ENCODE measurements at places on chromosomes 1 and 21.

GRCh38 chr1:19325958-19326747 is 14.0 kb downstream of the SLC66A1 start:
- DNase-seq: no peak

- peak; percentile 77 for DNase-seq
Observed at GRCh38 chr1:67853704-67854103, 20.4 kb upstream of the GNG12 start.

DNA sequence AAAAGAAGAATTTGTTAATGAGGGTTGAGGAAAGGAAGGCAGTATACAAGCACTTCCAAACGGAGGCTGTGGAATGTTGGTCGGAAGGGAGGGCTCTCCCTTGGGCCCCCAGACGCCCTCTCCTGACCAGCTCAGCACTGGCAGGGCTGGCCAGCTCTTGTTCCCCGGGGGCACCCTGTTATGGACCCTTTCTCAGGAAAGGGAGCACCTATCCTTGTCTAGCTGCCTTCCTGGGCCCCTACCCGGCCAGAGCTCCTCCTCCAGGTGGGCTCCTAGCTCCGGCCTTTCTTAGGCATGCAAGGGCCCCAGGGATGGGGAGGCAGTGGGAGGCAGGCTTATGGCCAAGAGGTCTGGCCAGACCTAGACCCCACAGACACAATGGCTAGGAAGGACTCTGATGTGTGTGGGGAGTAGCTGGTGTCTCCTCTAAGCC is 926 bp downstream of the BLACAT1 start:
- no peak for DNase-seq

GRCh38 chr1:115274467-115274866 is 63.6 kb downstream of the NGF start:
- DNase-seq: no peak

DNA sequence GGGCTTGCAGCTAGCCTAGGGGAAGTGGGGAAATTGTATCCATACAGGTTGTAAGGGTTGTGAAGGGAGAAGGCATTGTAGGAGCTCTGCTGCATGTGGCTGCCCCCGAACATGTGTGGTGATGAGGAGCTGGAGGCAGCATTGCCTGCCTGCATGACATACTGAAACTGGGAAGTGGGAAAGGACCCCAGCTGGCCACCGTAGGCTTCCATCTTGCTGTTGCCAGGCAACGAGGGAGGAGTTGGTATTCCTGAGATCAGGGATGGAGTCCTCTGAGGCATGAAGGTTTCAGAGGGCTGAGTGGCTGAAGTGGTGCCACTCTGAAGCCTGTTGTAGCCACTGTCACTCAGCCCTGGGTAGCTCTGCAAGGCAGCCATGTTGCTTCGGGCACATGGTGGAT is 103.2 kb downstream of the TBX15 start:
- no peak for DNase-seq

DNA sequence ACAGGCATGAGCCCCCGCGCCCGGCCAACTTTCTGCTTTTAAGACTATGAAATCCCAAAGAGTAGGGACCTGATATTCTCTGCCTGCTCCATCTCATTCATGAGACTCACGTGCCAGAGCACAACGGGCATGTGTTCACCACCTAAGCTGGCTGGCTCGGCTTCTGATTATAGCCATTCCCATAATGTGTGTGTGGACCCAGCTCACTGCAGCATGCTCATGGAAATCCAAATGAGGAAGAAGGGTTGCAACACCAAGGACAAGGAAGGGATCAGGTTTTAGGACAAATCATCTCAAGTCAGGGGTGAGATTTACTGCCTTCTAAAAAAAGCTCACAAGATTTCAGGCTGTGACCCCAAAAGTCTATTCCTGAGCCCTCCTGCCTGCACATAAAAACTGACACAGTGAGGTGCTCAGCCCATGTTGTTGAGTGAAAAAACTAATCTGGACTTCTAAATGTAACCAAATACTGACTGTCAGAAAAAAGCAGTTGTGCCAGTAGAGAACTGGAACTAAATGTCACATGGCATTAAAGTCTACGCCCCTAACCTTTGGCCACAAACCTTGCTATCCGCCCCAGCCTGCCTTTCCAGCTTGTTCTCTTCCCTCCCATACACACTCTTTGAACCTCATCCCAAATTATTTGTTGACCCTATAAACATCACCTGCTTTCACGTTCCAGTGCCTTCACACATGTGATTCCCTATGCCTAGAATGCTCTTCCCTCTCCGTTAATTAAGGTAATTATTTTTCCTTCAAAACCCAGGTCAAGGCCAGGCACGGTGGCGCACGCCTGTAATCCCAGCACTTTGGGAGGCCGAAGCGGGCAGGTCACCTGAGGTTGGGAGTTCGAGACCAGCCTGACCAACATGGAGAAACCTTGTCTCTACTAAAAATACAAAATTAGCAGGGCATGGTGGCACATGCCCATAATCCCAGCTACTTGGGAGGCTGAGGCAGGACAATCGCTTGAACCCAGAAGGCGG is 9.1 kb upstream of the COA7 start:
- no peak for DNase-seq

- DNase-seq: no peak
Observed at GRCh38 chr21:43652616-43653015, 6.7 kb downstream of the HSF2BP start.

DNA sequence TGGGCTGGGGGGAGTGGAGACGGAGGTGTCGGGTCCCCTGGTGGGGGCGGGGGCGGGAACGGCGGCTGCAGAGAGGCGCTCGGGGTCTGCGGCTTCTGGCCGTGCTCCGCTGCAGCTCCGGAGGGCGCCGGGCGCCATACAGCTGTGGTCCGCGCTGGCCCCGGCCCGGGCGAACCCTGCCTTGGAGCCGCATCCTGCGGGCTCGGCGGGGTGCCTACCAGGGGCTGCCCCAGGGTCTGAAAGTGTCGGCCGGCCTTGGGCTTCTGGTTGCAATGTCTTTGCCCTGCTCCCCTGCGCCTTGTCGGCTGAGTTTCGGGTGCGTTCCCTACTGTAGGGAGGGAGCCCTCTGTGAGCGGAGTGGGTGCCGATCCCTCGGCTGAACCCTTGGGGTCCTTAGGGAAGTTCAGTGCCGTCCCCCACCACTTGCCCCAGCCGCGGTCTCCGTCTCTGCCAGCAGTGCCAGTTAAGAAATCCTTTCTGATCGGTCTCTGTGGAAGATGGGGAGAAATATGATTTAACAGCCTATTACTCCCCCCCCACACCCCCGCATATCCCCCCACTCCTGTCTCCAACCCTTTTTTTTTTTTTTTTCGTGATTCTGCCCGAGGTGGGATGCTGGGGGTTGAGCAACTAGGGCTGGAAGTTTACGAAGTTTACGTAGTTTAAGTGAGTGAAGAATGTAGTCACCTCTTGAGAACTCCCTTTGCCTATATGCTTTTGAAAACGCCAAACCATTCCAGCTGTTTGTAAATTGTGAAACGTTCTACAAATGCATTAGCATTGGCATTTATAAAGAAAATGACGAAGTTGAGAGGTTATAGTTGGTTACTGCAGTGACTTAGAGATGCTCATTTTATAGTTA is 588 bp downstream of the NEXN start:
- DNase-seq: peak; percentile 60

- DNase-seq: no peak
Observed at GRCh38 chr1:240927821-240928220, 315.9 kb upstream of the GREM2 start.

DNA sequence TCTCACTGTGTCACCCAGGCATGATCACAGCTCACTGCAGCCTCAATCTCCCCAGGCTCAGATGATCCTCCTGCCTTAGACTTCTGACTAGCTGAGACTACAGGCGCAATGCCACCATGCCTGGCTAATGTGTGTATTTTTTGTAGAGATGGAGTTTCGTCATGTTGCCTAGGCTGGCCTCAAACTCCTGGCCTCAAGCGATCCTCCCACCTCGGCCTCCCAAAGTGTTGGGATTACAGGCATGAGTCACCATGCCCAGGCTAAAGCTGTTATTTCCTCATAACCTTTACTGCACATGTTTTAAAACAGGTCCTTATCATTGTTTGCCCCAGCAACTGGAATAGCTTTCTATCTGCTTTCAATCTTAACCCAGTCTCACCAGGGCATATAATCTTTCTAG is 2.9 kb downstream of the SARS1 start:
- no peak for DNase-seq

DNA sequence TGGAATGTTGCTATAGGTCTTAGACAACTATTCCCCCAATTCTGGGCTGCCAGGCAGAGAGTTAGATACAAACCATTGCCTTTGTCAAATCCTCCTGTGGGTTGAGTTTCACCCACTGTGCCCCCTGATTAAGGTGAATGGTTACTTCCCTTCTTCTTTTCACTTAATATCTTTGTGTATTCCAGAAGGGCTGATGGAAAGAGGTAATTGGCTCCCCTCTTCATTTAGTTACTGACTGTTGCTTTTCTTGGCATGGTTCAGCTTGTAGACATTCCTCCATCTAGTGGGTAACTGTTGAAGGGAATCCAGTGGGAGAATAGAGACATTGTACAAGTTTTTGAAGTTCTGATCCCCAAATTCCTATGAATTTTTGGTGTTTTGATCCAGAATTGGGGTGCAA is 43.8 kb upstream of the MACF1 start:
- DNase-seq: peak; percentile 29

- DNase-seq: no peak
Observed at GRCh38 chr1:194787001-194787400, 1600.6 kb upstream of the B3GALT2 start.
